ENCODE measurements at places on chromosomes 1 and 21. TPM values are rescaled to one million over a fixed set of nuclear protein-coding genes. Genes with fewer than 3 reads are reported as not detected.

Gene KMO
- not detected for total RNA-seq

Gene GJA5
- total RNA-seq = 0.59 TPM

Gene THEM5
- total RNA-seq = not detected

Gene ADGRL4
- 92.6 TPM for total RNA-seq

Gene WLS
- 95.2 TPM for total RNA-seq

Gene TRAF5
- 27.5 TPM for total RNA-seq

Gene TMPRSS15
- total RNA-seq = not detected
